AG09319 (cell line): ENCODE measurements at places on chromosomes 1 and 21.

DNA sequence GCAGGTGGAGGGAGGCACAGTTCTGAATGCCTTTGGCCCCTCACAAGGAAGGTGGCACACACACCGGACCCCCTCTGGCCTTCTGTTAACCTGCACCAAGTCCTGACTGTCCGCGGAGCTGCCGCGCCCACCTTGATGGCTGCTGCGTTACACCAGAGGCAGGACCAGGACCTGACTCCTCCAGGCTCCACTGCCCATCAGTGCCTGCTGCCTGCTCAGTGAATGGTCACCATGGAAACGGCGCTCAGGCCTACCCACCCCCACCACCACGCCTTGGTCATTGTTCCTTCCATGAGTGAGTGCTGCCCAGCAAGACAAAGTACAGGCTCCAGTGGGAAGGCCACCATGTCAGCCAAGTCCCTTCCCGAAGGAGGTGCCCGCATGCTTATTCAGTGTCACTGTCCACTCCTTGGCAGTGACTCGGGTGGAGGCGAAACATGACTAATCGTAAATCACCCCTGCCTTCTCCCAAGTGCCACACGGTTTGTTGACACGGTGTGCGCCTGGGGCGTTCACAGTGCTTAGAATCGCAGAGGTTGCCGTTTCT, 57.3 kb downstream of the SLC37A1 start:
- DNase-seq, result no peak

- no peak for DNase-seq
Observed at GRCh38 chr1:178792394-178792793, 67.3 kb downstream of the RALGPS2 start.

DNA sequence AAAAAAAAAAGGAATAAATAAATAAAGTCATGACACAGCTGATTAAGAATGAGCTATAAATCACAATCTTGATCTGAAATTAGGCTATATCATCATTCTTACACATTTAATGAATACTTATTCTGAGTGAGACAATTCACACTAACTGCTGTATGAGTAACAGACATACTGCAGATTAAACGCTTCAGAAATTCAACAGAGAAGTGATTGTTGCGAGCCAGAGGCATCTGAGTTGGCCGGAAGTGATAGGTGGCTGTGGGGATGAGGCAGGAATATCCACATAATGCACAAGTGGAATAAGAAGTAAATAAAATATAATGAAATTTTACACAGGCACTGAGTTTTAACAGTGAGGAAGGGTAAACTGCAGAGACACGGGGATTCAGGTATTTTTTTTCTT, 142.4 kb downstream of the APP start:
- no peak for DNase-seq

DNA sequence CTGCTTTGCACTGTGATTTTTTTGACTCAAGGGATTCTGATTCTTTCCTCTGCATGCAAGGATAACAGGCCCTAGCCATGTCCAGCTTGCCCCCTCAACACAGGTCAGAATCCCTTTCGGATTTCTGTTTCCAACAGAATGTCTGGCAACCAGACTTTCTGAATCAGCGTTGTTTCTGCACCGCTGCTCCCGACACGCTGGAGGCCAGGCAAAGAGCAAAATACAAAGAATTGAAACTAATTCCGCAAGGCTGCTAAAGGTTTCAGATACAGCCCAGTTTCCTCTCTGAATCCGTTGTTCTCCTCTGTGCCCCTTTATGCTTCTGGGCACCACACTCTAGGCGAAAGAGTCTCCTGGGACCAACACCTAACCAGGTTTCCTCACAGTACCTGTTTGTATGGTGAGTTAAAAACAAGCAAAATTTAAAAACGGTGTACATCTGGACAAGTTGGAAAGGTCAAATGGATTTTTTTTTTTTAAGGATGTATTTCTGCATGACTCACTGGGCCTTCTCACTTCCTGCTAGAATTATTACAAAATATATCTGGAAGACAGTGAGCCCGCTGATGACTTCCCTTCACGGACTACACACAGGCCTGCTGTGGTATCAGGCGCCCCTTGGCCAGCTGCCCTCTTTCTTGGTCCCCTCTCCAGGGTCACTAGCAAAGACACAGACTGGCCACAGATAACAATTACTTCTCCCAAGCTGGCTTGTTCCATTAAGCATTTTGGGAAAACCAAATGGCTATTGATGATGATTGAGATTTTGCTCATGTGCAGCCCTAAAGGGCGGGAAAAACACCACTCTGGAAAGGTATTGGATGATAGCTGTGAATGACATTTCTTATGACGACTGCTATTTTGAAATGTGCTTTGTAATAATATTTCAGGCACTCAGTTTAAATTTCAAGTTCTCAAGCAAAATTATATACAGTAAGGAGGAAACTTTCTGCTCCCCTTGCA, 118.3 kb downstream of the TGFB2 start:
- DNase-seq, result no peak

GRCh38 chr21:35909456-35910223, 150.7 kb downstream of the SETD4 start:
- no peak for DNase-seq

DNA sequence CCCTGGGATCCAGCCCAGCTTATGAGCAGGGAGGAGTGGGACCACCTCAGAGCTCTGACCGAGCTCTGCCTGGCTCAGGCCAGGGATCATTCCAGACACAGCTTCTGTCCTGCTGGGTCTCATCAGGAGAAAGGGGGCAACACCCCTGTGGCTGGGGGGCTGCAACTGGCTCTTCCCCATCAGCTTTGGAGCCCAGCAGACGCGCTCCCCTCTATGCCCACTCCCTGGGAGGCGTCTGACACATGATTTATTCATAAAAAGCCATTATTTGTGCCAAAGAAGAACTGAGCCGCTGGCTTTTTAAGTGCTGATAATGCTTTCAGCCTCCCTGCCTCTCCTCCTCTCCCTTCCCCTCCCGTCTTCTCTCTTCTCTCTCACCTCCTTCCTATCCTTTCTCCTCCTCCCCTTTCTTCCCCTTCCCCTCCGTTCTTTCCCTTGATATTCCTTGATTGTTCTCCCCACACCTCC, 25.0 kb downstream of the FOXO6 start:
- no peak for DNase-seq

DNA sequence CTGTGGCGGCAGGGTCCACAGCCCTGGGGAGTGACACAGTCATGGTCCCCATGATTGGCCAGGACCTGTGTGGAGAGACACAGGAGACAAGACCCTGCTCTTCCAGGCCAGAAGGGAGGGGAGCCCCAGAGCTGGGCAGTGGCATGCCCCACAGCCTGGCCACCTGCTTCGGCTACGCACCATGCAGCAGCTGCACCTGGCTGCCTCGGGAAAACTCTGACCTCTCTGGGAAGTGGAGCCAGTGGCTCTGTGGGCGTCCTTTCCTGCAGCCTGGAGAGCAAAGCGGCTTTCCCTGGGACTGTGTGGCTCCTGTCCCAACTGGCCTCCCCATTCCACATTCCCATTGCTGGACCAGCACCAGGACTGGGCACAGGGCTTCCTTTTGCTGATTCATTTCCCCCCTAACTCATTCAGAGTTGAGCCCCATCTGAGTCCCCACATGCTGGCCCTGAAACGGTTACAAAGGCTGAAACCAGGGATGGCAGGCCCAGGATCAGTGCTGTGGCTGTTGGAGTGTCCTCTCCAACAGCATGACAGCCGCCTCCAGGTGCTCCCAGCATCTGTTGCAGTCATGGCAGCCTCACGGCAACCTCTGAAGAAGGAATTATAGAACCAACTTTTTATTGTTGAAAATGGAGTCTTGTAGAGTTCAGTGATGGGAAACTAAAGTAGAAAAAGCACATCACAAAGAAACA, 15.0 kb downstream of the OXCT2 start:
- no peak for DNase-seq

- DNase-seq, result no peak
Observed at GRCh38 chr1:59427155-59427554, 130.3 kb downstream of the FGGY start.

DNA sequence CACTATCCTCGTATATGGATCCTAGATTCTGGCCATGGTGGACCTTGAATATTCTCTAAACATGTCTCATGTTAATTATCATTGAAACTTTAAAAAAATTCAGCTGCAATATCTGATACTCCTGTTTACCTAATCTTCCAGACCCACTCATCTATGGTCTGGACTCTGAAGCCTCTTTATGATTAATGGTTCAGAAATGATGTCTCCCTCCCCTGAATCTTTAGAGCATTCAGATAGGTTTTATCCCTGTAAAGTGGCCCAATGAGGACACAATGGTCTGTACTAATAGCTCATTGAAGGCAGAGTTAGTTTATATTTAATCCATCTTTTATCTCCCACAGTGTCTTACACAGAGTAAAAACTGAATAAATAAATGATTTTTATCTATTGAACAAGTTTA, 53.0 kb upstream of the DUSP10 start:
- DNase-seq, result no peak

GRCh38 chr1:149843431-149844041, 55.8 kb upstream of the BOLA1 start:
- no peak for DNase-seq

DNA sequence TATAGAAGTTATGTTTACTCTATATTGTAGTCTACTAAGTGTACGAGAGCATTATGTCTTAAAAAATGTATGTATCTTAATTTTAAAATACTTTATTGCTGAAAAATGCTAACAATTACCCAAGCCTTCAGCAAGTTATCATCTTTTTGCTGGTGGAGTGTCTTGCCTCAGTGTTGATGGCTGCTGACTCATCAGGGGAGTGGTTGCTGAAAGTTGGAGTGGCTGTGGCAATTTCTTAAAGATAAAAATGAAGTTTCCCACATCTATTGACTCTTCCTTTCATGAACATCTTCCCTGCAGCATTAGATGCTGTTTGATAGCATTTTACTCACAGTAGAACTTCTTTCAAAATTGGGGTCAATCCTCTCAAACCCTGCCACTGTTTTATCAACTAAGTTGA, 95.8 kb downstream of the CDC7 start:
- no peak for DNase-seq

DNA sequence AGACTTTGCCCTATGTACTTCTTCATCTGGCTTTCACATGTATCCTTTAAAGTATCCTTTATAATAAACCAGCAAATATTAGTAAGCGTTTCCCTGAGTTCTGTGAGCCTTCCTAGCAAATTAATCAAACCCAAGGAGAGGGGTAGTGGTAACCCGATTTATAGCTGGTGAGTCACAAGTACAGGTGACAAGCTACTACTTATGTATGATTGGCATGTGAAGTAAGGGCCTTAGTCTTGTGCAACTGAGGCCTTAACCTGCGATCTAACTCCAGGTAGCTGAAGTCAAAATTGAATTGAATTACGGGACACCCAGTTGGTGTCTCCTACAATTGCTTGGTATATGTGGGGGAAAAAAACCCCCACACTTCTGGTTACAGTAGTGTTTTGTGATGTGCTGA, 26.0 kb downstream of the SLC16A1 start:
- no peak for DNase-seq

- DNase-seq, result no peak
Observed at GRCh38 chr1:113223546-113223945, 150.5 kb downstream of the LRIG2 start.

GRCh38 chr1:48831120-48831978, 54.7 kb upstream of the BEND5 start:
- DNase-seq, result no peak

DNA sequence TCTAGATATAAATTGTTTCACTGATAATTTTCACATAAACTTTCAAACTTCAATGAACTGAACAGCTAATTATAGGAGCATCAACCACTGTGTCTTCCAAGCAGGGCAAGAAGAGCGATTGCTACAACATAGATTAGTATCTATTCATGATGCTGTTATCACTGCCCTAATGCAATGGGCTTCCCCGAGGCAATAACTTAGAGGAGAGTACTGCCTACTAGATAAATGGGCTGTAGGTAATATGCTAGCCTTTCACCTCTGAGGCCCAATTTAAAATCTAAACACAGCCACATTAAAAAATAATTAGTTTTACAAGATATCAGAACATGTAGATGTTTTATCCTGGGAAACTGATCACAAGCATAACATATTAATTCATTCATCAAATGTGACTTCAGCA, 318.0 kb downstream of the VAV3 start:
- no peak for DNase-seq

DNA sequence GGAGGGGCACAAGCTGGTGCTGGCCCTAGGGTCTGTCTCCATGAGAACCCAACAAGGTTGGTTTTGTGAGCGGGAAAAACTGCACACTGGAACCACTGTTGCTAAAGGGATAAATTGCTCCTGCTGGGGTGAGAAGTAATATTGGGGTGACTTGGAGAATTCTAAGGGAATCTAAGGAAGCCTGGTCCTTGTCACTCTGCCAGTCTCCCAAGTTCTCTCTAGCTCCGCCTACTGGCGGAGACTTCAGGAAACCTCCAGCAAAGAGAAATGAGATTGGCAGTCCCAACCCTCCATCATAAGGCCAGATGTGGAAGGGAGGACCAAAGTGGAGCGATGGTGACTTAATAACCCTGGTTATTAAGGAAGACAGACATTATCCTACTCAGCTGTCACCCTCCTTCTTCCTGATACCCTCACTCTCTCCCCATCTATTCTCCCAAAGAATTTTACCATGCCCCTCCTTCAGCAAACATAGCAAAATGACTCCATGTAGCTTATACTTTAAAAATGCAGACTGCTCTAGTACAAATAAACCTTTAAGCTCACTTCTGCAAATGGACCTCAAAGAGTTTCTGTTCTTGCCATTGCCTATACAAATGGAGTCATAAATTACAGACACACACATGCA, 2.7 kb downstream of the LCE1F start:
- DNase-seq, result no peak

DNA sequence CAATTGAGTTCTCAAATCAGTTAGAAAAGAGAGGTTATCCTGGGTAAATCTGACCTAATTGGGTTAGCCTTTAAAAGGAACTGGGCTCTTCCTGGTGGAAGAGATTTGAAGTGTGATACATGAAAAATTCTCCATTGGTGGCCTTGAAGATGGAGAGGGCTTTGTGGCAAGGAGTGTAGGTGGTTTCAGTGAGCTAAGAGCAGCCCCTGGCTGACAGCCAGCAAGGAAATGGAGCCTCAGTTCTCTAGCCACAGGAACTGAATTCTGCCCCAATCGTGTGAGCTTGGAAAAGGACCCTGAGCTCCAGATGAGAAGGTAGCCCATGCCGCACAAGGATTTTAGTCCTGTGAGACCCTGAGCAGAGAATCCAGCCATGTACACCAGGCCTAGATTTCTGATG, 12.7 kb upstream of the HYI start:
- DNase-seq, result no peak

DNA sequence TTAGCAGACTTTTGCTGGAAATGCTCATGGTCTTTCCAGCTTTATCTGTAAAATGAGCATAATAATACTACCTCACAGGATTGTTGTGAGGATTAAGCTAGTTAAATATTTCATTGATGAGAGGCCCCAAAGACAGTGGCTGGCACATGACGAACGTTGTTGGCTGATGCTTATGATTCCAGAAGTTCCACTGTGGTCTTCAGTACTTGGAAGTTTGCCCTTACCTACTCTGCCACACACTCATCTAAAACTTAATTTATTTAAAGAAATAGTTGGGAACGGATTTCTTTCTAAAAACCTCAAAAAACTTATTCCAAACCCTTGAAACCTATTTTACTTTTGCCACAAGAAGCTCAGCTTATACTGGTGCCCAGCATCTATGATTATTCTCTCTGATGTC, 170.7 kb downstream of the DHRS3 start:
- no peak for DNase-seq

- DNase-seq, result no peak
Observed at GRCh38 chr1:25906644-25907300, 553 bp upstream of the STMN1 start.
